Mesendoderm (in vitro differentiated cells): ENCODE measurements at places on chromosomes 16 and 17.

GRCh38 chr16:27347930-27348685 is 34.3 kb downstream of the IL4R start:
- H3K36me3 ChIP-seq: peaks cover 1% of the 10 kb centered on the region
- H3K4me3 ChIP-seq: no peak overlapping the region
- DNase-seq: no peak
- no peak overlapping the region for H3K27ac ChIP-seq
- no peaks in the 10 kb centered on the region for H3K4me1 ChIP-seq
- no peaks in the 10 kb centered on the region for H3K27me3 ChIP-seq

GRCh38 chr17:71828182-71828596 is 292.6 kb upstream of the SOX9 start:
- no peaks in the 10 kb centered on the region for H3K27me3 ChIP-seq
- DNase-seq: peak; percentile 98
- H3K4me1 ChIP-seq: no peaks in the 10 kb centered on the region
- H3K36me3 ChIP-seq: no peaks in the 10 kb centered on the region
- no peak overlapping the region for H3K4me3 ChIP-seq

DNA sequence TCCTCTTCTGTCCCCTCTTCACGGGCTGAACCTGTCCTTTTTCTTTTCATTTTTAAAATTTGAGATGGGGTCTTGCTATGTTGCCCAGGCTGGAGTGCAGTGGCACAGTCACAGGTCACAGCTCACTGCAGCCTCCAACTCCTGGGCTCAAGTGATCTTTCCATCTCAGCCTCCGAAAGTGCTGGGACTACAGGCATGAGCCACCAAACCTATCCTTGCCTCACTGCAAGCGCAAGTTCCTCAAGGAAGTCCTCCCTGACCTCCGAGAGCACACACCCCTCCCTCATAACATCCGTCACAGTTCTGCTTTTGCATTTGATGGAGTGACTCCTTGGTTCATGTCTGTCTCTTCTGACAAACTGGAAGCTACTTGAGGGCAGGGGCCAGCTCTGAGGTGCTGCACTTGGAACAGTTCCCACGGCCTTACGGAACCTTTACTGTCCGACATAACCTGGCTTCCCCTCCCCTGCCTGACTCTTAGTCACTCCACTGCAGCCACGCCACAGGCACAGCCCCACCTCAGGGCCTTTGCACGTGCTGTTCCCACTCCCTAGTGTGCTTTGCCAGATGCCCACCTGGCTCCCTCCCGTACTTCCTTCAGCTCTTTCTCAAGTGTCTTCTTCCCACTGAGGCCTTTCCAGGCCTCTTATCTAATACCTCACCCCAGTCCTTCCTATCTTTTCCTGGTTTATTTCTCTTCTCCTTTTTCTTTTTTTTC is 4.4 kb downstream of the TBX6 start:
- no peaks in the 10 kb centered on the region for H3K27me3 ChIP-seq
- DNase-seq: no peak
- H3K4me1 ChIP-seq: peaks cover 7% of the 10 kb centered on the region
- H3K4me3 ChIP-seq: no peak overlapping the region
- H3K36me3 ChIP-seq: peaks cover 14% of the 10 kb centered on the region

DNA sequence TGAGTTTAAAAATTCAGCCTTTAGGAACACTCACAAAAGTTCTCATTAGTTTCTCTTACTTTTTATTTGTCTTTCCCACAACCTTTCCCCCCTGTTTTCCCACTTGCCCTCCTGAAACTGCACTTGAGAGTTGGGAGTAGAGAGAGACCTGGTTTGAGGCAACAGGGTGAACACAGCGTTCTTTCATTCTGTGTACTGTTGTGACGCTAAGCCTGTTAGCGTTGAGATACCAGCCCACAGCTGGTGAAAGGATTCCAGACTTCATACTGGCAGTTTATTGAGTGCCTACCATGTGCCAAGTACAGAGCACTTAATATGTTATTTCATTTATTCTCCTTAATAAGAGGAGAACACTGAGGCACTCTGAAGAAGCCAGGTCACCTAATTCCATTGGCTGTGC is 10.3 kb downstream of the TNRC6C start:
- DNase-seq: no peak
- no peak overlapping the region for H3K4me3 ChIP-seq
- no peaks in the 10 kb centered on the region for H3K27me3 ChIP-seq
- no peaks in the 10 kb centered on the region for H3K36me3 ChIP-seq
- H3K27ac ChIP-seq: no peak overlapping the region

GRCh38 chr16:78444-79150 is 572 bp downstream of the MPG start:
- peaks cover 4% of the 10 kb centered on the region for H3K36me3 ChIP-seq
- H3K4me1 ChIP-seq: peaks cover 30% of the 10 kb centered on the region
- peak overlapping the region; percentile 14 for H3K27ac ChIP-seq
- peak overlapping the region; percentile 79 for H3K4me3 ChIP-seq
- H3K27me3 ChIP-seq: no peaks in the 10 kb centered on the region
- DNase-seq: no peak

DNA sequence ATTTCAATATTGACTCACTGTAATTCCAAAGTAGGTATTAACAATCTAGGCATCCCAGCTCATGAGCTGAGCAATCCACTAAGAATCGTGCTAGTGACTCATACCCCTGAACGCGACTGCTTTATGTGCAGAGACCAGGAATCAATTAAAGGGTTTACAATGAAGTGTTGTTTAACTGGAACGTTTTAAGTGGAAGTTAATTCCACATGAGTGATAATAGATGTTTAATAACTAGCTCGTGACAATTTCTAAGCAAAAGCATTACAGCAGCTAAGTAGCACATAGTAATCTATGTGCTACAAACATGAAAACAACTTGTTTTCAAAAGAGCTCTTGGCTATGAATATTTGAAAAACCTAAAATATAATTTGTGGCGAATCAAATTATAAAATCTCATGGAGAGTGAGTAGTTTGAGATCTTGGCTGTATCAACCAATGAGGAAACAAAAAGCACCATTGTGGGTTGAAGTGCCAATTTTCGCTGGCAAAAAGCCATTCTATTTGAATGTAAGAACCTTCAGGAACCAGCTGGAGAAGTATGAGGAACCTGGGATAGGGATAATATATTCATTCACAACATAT is 9.4 kb downstream of the GJC1 start:
- peak; percentile 25 for DNase-seq
- no peaks in the 10 kb centered on the region for H3K27me3 ChIP-seq
- no peaks in the 10 kb centered on the region for H3K4me1 ChIP-seq
- H3K27ac ChIP-seq: no peak overlapping the region
- H3K36me3 ChIP-seq: no peaks in the 10 kb centered on the region
- no peak overlapping the region for H3K4me3 ChIP-seq

- H3K36me3 ChIP-seq: no peaks in the 10 kb centered on the region
- no peaks in the 10 kb centered on the region for H3K4me1 ChIP-seq
- no peaks in the 10 kb centered on the region for H3K27me3 ChIP-seq
- peak; percentile 71 for DNase-seq
These were observed 338.5 kb downstream of the PMP22 start for GRCh38 chr17:14926526-14927122.

- H3K4me3 ChIP-seq: no peak overlapping the region
- H3K36me3 ChIP-seq: no peaks in the 10 kb centered on the region
- no peak overlapping the region for H3K27ac ChIP-seq
- no peaks in the 10 kb centered on the region for H3K4me1 ChIP-seq
- no peaks in the 10 kb centered on the region for H3K27me3 ChIP-seq
These were observed 34.0 kb upstream of the NLK start for GRCh38 chr17:28008513-28008912.

DNA sequence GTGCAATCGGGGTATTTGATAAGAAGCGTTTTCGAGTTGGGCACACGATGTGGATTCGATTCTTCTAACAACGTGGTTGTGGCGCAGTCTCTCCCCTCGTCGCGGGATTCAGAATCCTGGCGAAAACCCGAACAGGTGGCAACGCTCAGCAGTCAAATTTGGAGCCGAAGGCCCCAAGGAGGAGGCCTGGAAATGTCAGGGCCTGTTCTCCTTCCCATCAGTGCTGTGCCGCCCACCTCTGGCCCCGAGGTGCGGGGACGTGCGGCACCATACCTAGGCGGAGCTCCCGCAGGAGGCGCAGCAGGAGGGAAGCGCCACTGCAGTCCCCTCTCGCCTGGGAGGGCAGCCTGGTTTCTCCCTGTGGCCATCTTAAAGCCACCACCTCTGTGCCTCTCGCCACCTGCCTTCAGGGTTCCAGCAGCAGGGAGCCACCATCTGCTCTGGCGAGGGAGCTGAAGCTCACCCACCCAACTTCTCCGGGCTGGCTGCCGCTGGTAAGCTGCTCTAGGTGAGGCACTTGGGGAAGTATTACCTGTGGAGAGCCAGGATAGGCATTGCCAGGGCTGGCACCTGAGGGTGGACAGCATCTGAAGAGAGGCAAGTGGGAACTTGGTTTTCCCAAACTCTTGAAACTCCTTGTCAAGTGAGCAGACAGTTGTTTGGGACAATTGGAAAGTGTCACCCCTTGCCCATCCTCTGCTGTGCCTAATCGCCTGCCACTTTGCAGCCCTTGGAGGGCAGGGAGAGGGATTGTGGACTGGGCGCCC is 2.6 kb upstream of the AATF start:
- H3K27me3 ChIP-seq: peaks cover 13% of the 10 kb centered on the region
- H3K4me3 ChIP-seq: no peak overlapping the region
- peaks cover 9% of the 10 kb centered on the region for H3K36me3 ChIP-seq
- no peak overlapping the region for H3K27ac ChIP-seq
- peaks cover 8% of the 10 kb centered on the region for H3K4me1 ChIP-seq

DNA sequence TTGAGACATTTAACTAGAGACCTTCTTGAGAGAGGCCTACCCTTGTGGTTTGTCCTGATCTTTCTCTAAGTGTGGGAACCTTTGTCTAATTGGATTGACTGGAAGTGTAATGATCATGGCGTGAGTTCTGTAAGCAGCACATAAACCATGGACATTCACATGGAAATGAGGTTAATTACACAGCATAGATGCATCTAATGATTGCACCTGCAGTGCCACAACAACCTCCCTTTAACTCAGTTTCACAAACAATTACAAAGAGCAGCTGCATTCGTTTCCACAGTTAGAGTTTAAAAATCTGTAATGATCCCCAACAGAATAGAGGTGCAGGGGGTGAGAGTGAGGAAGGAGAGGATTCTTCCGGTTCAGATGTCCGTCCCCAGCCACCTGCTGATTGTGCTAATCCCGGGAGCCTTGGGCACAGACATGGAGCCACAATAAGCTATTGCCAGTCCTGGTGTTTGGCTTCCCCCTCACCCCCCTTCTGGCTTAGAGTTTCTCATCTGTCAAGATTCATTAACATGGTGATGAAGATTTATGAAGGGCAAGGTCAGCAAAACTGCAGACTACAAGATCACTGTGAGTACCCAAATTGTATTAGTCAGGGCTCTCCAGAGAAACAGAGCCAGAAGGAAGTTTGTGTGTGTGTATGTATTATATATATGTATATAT is 659.2 kb upstream of the SOX9 start:
- no peaks in the 10 kb centered on the region for H3K27me3 ChIP-seq
- H3K27ac ChIP-seq: no peak overlapping the region
- no peak overlapping the region for H3K4me3 ChIP-seq
- H3K36me3 ChIP-seq: no peaks in the 10 kb centered on the region
- no peaks in the 10 kb centered on the region for H3K4me1 ChIP-seq

- peaks cover 4% of the 10 kb centered on the region for H3K36me3 ChIP-seq
- H3K4me1 ChIP-seq: no peaks in the 10 kb centered on the region
- H3K4me3 ChIP-seq: no peak overlapping the region
- no peak for DNase-seq
- no peak overlapping the region for H3K27ac ChIP-seq
These were observed 92.1 kb upstream of the ZNF750 start for GRCh38 chr17:82931699-82932517.

- no peak overlapping the region for H3K27ac ChIP-seq
- no peak for DNase-seq
- no peaks in the 10 kb centered on the region for H3K27me3 ChIP-seq
- H3K4me1 ChIP-seq: no peaks in the 10 kb centered on the region
These were observed 22.6 kb upstream of the CACNG4 start for GRCh38 chr17:66941773-66942450.
